Stimulated activated memory B cell treated with anti-CD40 and anti-IgM and Interleukin-4, amounts not matched to agents 10 μg/mL and 1 μg/mL and 100 μg/mL, for 72 hours (primary cell): ENCODE measurements at places on chromosomes 11 and 22.

DNA sequence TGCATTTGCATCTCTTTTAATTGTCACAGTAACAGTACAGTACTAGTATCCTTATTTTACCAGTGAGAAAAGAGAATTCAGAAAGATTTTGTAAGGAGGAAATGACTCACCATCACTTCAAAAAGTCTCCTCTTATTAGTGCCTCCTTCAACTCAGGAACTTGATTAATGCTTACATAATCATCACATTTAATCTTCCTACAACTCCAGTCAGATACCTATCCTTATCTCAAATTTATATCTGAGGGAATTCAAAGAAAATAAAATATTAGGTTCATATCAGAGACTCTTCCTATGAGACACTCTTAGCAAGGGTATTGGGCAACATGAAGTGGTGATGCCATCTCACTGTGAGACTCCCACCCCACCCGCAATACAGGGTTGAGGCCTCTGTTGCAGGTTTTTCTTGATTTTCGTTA is 26.1 kb upstream of the CTSC start:
- no peak for ATAC-seq

- no peak for ATAC-seq
Observed at GRCh38 chr11:91800208-91800914, 424.3 kb upstream of the FAT3 start.

- ATAC-seq, result no peak
Observed at GRCh38 chr22:46509416-46510089, 27.9 kb downstream of the CELSR1 start.

DNA sequence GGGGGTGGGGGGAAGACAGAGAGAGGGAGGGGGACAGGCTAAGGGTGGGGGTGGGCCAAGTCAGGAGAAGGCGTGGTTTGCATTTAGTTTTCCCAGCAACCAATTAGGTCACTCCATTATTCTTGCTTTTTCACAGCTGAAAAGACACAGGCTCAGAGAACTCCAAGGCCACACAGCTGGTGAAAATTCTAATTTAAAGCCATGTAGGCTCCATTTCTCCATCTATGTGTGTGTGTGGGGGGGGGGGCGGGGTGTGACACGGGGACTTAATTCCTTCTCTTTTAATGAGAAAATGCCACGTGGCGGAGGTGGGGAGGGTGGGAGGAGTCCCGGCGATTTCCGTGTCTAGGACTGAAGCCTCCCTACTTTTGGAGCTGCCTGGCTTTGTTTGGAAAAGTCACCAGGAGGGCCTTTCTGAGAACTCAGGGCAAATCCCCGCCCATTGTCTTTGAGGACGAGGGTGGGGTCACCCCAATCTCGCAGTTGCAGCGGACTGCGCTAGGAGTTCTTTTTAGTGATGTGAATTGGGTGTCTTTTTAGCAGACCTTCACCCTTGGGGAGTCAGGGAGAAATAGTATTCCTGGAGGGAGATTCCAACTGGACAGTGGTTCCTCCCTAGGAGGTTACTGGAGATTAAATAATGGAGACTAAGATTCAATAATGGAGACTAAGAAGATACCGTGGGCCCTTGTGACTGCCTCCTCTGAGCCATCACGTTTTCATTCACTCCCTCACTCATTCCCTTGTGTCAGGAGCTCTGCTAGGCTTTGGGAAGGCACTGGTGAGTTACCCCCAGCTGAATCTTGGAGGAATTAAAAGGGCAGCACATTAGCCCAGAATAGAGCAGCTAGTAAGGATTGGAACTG is 36.4 kb upstream of the PTPRJ start:
- no peak for ATAC-seq

DNA sequence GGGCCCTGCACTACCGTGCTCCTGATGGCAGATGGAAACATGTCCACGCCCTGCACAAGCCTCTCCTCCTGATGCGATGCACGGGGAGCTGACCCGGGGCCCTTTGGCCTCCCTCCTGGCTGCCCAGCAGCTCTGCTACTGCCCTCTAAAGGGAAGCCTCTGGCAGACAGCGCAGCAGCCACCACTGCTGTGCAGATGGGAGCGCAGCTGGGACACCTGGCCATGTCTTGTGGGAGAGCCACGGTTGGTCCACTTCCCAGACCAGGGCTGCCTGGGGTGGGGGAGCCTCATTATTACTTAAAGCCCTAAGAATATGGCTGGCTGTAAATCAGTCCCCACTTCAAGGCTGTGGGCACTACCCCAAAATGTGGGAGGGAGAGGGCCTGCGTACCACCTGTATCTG is 38.3 kb downstream of the TBX1 start:
- no peak for ATAC-seq
